ENCODE measurements at places on chromosomes 2 and 18.
A peak's percentile ranks its signal among the peaks of the same experiment; 100 is the strongest.

DNA sequence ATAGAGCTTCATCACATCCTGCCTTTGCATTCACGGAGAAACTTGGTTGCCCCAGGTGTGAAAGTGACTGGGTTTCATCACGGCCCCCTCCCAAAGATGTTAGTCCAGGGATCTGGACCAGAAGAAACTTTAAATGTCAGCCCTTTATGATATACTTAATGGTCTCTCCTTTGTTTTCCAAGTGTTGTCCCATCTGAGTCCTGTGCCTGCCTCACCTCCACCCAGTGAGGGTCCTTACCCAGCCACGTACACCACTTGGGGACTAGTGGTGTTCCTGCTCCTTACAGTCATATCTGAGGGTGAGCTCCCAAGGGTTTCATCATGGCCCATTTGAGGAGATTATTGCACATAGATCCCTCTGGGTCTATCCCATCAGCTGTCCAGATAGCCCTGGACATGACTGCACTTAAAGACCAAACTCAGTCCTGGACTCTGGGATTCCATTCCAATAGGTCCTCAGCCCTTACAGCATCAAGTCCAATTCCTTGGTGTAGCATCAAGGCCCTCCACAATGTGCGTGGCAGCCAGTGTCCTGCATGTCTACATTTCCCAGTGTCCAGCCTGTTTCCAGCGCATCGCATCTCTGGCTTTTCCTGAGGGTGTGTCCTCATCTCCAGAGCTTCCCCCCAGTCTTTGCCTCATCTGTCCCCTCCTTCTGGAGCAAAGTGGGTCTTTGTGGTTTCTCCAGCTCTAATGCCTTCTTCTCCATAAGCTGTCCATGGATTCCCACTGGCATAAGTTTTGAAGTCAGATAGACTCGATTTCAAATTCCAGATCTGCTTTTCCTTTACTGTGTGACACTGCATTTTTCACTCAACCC is 351.6 kb downstream of the MYCN start:
- no peak for DNase-seq

DNA sequence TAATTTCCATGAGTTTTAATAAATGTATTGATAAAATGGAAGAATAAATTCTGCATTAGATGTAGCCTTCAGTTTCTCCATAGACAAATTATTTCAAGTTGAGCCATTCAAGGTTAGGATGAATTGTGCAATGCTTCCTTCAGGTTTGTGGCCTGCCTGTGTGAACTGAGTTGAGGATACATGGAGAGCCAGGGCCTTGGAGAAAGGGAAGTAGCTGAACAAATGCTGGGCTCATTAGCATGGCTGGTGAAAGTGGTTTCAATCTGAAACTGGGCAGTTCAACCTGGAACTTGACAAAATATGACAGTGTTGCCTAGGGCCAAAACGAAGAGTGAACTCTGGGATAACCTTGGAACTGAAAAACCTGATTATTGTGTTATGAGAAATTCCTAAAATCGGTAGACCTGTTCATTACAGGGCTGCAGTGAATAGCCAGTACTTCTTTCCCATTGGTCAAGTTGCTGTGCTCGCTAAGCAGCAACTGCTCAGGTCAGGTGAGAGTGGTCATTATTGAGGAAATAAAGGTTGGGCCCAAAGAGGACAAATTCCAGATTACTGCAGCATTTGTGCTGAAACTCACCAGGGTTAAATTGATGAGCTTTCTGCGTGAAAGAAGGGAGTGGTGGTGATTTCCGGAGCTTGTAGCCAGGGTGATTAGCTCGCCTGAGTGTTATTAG is 12.7 kb downstream of the INPP1 start:
- no peak for DNase-seq

DNA sequence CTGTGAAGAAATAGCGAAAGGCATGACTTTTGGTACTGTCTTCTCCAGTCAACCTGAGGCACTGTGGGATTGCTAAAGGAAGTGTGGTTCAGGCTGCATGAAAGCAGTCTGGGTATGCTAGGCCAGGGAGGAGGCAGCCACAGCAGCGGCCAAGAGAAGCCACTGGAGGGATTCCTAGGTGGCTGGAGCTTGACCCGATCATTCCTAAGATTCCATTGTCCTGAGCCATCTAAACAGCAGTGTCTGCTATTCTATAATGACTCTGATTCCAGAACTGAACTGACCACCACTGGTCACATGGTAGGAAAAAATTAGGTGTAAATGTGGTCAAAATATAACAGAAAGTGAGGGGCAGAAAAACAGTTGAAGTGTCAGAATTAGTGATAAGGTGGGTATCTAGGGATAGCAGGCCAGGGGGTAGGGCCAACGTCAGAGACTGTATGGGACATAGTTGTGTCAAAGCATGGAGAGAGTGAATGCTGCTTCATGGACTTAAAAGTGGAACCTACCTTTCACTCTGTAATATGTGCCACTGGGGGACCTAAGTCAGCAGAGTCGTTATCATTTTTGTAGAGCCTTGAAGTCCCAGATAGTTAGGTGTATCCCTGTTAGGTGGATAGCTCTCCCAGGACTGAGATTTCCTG is 204.6 kb downstream of the CTNNA2 start:
- DNase-seq: no peak

GRCh38 chr2:109604597-109604996 is 9.2 kb downstream of the SEPTIN10 start:
- DNase-seq: no peak

- DNase-seq: peak; percentile 28
These were observed 28.2 kb downstream of the SERTAD2 start for GRCh38 chr2:64625299-64626145.

DNA sequence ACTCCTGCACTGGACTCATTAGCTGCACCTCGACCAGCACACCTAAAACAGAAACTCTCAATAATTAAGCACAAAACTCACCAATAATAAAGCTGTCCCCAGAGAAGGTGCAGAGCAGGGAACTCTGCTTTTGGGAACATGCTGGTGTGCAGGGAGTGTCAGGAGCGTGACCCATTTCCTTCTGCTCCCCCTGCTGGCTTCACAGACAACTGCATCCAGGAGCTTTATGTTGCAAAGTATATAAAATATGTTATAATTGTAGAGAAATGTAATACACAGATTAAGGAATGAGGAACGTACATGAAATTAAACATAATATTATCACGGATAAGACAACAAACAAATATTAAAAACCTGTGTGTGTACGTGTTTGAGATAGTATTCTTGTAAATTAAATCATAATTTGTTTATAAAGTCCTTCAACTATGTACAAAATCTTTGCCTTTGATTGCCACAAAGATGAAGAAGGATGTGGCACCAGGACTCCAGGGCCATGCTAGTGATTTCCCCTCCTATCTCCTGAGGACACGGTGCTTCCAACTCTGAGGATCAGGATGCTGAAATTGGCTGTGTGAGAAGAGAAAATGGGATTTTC is 68.6 kb upstream of the MAL start:
- no peak for DNase-seq

DNA sequence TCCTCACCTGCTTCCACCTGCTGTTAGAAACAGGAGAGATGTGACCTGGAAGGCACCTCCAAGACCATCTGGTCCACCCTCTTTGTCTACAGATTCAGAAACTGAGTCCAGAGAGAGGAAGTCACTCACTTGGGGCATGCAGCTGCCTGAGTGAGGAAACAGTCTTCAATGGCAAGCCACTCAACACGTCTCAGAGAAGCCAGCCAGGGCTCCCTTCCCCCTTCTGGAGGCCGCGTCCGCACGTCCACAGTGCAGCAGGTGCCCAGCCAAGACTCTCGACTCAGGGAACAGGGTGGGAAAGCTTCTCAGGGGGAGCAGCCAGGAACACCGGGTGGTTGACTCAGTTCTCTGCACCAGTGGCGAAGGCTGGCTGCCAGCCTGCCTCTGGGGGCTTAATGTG is 201.7 kb downstream of the BCL11A start:
- DNase-seq: no peak

DNA sequence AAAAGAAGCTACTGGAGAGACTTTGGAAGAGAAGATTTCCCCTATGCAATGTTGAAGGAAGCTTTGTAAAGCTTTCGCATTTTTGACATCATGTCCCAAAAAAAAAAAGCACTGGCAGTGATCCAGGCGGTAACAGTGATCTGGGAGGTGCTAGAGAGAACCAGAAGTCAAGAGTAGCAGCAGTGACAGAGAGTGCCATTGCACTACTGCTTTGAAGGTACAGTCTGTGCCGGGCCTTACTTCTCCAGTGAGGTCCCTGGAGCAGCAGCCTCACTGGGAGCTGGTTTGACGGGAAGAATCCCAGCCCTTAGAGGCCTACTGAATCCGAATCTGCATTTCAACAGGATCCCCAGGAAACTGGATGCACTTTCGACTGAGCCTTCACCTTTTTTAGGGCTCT is 50.9 kb upstream of the ATL2 start:
- no peak for DNase-seq

GRCh38 chr2:227761740-227762476 is 16.2 kb downstream of the SCYGR8 start:
- DNase-seq: no peak

- no peak for DNase-seq
These were observed 15.5 kb downstream of the CCNT2 start for GRCh38 chr2:134934150-134934549.

DNA sequence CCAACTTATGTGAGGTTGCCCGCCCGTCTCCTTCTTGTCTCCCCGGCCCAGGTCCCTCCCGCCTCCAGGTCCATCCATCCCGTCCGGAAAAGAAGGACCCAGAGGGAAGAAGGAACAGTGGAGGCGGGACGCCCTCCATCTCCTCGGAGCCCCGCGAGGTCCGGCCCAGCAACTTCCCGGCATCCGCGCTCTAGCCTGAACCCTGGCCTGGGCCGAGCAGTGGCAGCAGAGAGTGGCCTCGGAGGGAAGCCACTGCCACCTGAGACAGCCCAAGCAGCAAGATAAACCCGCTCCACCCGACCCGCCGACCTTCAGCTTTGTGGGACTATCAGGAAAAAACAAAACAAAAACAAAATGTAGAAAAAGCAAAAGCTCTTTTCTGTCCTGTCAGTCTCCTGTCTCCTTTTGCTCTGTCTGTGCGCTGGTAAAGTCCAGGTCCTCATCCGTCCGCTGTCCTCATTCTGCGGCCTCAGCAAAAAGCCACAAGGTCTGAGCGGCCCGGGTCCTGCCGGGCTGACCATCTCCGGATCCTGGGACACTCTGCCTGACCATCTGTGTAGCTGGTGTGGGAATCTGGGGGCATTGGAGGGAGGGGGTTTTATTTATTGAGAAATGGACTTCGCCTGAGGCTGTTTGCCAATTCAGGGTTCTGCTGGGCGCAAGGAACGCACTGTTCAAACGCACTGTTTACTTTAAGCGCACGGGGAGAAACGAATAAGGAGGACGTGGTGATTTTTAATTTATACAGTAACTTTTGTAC is 3.1 kb downstream of the DLX1 start:
- no peak for DNase-seq

DNA sequence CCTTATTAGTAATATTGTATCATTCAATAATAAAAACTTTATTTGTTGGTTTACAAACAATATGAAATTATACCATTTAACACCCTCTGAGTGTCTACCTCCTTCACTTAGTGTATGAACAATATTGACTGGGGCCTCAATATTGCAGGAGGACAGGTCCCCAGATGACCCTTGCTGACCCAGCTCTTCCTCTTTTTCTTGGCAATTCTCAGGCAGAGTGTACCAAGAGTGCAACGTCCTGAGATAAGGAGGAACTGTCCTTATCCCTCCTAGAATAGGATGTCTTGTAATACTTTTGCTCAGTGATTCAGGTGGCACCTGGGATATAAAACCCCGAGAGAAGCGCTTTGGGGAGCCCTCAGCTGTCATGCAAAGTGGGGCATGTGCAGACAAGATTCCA is 76.8 kb downstream of the PLA2R1 start:
- DNase-seq: no peak

DNA sequence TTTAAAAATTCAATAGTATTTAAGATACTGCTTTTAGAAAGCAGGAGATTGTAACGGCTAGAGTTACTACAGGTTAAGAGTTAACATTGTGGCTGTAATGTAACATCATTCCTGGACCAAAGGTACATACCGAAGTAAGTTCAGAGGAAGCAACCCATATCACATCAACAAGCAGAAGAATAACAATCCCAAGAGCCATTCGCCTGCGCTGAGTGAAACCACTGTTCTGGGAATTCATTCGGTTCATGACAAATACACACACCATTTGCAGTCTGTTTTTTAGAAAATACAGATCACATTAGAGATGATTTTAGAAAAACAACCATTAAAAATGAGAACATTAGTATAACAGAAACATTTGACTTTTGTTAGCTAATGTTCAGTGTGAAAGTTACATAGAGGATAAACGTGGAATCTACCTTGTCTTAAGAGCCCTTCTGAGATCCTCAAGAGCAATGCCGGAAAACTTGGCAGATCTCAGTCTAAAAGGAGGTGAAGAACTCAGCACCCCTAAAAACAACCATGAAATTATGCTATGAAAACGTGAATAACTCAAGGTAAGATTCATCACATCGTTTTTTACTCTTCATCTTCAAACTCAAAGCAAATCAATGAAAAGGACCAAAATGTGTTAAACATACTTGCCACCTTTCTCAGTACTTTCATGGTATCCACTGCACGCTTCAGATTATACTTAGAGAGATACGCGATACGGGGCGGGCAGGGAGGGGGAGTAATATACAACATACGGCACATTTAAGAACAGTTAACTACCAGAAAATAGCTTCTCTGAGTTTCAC is 1.2 kb downstream of the SLC35F5 start:
- no peak for DNase-seq

- no peak for DNase-seq
These were observed 40.1 kb upstream of the AKAIN1 start for GRCh38 chr18:5237083-5237722.

- no peak for DNase-seq
These were observed 31.4 kb downstream of the MYL12B start for GRCh38 chr18:3293196-3293951.

DNA sequence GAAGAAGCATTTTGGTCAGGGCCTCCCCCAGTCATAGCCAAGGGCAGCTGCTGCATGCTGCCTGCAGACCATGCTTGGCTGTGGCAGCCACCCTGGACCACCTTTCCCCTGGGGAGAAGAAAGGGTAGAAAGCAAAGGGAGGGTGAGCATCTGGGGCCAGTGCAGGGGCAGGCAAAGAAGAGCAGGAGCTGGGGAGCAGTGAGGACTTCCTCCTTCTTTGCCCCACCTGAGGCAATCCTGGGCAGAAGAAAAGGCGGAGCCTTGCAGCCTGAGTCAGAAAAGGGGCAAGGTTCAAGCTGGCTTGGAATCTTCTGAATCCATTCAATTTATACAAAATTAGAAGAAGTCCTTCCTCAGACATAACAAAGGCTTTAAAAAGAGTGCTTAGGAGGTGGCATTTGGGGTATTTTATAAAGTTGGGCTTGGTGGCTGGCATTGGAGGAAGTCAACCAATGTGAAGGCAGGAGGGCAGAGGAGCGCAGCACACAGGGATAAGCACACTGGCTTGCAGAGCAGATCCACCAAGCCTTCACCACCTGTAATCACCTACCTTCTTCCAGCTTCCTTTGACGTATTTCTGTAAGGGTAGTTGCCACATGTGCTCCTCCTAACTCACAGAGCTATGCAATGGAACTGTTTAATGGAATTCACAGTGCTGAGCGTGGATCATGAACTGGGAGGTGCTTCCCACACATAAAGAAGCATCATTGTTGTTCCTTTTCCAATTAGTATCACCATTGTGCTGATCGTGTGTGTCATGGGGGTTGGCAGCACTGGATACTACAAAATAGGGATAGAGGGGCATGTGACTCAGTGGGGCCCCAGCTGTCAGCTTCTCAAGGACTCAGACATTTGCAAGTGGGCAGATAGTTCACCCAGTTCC is 154.4 kb upstream of the EPAS1 start:
- no peak for DNase-seq

All from left forelimb (tissue), 1 donor.